ENCODE measurements at places on chromosomes 1 and 21.

DNA sequence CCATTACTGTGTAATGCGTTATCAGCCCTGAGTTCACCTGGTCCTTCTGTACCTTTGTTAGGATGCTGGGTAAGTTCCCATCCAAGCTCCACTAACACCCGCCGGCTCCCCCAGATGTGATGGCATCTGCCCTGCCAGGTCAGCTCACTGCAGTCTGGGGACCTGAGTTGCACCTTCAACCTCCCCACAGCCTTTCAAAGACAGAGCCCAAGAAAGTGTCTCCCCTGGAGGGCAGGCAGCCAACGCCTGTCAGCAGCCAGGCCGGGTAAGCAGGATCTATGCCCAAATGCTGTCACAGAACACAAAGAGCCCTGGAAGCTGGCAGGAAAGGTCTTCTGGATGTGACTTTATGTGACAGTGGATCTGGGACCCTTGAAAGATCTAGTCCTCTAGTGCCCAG lies 13.7 kb downstream of the MRAP start:
- DNase-seq = no peak

- DNase-seq = no peak
Observed at GRCh38 chr1:56183151-56183550, 396.2 kb downstream of the PLPP3 start.

GRCh38 chr1:218478336-218478735 lies 133.2 kb downstream of the TGFB2 start:
- no peak for DNase-seq

DNA sequence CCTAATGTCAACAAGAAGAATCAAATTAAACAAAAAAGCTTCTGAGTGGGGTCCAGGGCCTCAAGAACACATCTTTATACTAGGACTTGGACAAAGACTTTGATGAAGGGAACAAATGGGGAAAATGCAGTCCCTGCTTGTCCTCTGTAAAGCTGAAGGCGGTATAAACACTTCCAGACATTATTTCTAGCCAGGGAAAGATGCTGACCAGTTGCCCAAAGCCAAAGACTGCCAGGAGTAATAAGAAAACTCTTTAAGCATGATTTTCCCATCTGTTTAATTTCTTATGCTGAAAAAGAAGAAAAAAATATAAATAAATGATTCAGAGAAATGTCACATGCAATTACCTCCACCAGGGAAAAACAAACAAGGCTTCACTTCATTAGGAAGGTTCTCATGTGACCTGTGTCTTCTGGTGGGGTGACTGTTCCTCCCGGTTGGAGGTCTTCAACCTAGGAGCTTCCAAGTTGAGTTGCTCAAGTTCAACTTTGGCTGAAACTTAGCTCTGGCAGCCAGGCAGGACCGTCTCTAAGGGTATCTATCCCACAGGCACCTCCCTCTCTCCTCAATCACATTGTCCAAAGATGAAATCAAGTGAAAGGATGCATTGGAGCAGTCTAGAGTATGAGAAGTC lies 65.2 kb upstream of the KCNE2 start:
- no peak for DNase-seq

GRCh38 chr1:205972081-205972480 lies 28.8 kb upstream of the SLC26A9 start:
- no peak for DNase-seq

- no peak for DNase-seq
Observed at GRCh38 chr1:2528016-2528415, 1.6 kb upstream of the PANK4 start.

DNA sequence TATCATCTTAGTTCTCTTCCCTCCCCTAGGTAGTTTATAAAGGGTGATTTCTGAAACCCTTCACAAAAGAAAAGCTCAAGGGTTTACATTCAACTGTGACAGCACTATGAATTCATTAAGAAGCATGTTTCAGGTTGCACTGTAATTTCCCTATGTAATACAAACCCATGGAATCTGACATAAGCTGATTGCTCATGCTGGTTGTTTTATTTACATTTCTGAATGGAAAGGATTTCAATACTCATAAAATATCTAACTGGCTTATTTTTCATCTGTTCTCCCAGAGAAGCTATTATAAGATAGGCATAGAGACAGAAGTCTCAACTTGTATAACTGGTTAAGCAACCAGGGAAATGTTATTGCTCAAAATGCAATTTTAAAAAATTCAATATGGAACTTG lies 20.5 kb downstream of the WNT2B start:
- no peak for DNase-seq

- DNase-seq = no peak
Observed at GRCh38 chr1:33957854-33958253, 94.0 kb downstream of the HMGB4 start.

- DNase-seq = peak; percentile 22
Observed at GRCh38 chr21:38448671-38449385, 49.4 kb downstream of the ERG start.

GRCh38 chr1:71080230-71080738 lies 551 bp downstream of the ZRANB2 start:
- no peak for DNase-seq

DNA sequence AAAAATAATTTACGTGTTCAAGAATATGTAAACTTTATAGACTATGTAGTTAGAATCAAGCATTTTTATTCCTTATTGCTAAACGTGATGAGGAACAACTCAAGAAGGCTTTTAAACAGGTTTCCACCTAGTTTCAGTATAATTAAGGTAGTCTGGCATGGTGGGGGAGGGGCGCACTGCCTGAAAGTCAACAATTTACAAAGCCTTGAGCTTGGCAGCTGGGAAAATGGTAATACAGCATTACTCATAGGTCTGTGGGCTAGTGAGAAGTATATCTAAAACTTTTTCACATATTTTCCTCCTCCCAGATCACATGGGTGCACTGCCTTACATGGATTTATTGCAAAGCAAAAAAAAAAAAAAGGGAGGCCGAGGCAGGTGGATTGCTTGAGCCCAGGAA lies 75.2 kb downstream of the EVI5 start:
- peak; percentile 7 for DNase-seq

DNA sequence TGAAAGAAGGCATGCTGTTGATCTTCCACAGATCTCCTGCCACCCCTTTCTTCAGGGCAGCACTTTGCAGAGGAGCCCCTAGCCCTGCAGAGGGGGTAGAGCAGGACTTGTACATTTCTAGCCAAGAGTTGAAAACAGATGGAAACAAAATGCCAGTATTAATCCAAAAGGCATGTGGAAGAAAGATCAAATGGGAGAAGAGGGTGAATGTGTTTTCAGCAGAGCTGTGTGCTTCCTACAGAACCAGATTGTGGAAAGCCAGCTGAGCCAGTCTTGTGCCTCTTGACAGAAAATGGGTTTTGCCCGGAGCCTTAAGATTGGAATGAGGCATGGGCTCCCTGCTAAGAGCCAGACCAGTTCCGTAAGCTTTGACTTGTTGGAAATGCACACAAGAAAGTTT lies 105.2 kb upstream of the TSPAN2 start:
- no peak for DNase-seq

- DNase-seq = no peak
Observed at GRCh38 chr1:63866084-63866483, 92.3 kb downstream of the ROR1 start.

- DNase-seq = no peak
Observed at GRCh38 chr21:33168886-33169285, 60.9 kb upstream of the IFNAR2 start.

DNA sequence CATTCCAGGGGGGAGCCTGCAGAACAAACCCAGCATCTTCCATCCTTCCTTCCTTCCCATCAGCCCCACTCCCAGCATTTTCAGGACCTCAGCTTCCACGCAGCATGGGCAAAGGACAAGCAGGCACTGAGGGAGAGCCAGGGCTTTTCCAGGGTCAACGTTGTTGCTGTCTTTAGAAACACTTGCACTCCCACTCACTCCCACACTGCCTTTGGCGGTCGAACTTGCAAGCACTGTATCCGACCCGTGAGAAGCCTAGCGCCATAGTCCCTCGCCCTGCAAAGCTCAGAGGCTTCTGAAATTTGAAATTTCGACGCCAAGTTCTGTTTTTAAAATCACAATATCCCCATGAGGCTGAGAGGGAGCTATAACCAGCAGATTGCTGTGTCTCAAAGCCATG lies 47.4 kb downstream of the KCNAB2 start:
- DNase-seq = no peak

GRCh38 chr1:98644510-98644909 lies 17.0 kb upstream of the SNX7 start:
- no peak for DNase-seq

DNA sequence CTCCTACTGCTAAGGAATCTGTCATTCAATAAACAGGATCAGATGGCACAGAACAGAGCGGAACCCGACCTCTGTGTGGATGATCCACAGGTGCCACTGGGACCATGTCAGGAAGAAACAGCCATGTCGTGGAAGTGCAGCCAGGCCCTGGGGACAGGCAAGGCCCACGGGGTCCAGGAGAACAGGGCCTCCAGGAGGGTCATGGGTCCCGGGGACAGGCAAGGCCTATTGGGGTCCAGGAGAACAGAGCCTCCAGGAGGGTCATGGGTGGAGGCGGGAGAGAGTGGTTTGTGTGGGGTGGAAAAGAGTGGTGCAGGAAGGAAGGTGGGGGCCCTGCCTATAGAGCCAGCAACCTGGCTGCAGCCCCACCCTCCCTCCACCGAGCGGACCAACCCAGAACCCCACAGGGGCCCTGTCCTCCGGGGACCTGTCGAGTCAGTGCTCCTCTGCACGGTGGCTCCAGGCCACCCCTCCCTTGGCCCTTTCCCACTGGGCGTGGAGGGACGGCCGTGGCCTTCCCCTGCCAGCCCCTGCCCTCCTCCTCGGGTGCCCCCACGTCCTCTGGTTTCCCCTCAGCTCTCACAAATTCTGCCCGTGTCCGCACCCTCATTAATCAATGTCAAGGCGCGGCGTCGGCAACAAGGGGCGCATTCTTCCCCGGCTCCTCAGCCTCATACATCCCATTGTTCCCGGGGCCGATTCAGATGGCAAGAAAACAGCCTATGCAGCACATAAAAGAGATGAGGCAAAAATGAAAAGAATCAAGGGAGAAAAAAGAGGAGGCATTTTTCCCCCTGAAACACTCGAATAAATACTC lies 146.4 kb downstream of the PRDM16 start:
- DNase-seq = no peak

DNA sequence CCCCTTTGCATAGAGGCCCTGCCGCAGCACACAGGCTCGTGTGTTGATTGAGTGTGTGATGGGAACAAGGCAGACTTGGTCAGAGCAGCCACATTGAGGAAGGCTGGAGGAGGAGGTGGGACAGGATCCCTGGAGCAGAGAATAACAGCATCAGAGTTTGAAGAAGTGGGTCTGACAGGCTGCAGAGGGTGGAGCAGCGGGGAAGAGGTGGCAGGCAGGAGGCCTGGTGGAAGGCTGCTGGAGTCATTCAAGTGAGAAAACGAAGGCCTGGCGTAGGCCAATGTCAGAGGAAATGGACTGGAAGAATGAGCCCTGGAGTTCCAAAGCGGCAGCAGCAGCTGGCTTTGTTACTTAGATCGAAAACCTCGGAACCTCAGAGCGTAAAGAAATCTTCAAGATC lies 115.0 kb upstream of the GRIK3 start:
- no peak for DNase-seq

Measured in fibroblast of skin of left biceps (primary cell).